ENCODE measurements at places on chromosomes 4 and X.

DNA sequence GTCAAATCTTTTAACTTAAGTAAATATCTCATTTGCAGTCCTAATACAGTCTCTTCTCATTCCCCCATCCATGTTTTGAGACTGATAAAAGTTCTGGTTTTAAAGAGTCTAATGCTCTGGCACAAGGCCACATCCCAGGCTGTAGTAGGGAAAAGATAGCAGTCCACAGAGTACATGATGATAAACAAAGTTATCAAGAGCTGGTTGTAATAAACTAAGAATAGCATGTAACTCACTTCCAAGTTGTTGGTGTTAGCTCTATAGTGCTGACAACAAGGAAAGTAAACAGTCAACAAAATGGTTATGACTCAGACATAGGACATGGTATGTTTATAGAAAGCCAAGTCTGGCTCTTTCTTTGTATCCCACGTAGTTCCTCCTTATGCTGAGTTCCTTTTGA lies 21.8 kb upstream of the AREG start:
- no peak for DNase-seq

DNA sequence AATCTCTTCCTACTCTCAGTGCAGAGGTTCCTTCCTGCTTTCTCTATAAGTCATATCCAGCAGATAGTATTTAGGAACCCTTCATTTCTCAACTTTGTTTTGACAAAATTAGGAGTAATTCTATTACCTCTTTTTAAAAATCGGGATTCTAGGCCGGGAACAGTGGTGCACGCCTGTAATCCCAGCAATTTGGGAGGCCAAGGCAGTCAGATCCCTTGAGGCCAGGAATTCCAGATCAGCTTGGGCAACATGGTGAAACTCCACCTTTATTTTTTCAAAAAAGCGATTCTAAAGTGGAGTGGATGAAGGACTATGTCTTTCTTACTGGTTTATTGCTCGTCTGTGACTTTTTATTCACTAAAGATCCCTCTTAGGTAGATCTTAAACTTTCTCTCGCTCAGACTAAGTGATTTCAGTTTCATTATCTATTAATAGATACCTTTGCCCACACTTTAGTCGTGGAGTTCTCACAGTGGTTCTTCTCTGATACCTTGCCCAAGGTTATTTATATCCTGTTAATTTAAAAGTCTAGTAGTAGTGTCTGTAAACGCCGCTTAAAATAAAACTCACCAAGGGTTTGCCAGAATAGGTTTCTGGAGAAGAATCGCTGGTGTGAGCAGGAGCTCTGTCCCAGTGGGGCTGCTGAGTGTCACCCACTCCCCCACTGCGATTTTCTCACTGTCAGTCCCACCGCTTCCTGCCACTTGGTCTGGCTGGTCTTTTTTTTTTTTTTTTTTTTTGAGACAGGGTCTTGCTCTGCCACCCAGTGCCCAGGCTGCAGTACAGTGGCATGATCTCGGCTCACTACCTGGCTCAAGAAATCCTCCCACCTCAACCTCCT lies 27.0 kb upstream of the TMEM131L start:
- no peak for DNase-seq

GRCh38 chrX:14865201-14865600 lies 7.7 kb downstream of the FANCB start:
- DNase-seq: no peak

DNA sequence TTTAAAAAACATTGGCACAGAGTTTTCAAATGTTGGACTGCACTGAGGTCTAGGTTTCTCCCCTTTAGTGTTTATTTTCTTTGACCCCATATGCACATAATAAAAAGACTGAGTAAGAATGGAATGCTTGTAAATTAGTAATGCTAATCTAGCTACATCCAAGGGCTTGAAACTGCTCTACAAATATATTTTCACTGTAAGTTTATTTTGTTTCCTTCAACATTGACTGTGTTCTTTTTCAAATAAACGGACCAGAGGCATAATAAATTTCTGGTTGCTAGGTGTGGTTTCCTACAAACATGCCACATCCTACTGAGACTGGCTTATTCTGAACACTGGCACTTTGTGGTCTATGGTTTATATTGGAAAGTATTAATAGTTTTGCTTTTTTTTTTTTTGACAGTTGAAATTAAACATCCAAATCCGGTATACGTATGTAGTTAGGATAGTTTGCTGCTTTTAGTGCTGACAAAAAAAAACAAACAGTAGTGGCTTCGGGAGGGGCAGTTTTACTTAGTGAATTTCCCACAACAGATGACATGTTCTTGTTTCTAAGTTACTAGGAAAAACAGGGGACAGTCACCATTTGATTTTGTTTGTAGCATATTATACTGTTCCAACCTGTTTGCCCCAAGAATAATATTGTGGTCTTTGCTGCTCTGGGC lies 13.2 kb downstream of the CA5B start:
- peak; percentile 9 for DNase-seq

DNA sequence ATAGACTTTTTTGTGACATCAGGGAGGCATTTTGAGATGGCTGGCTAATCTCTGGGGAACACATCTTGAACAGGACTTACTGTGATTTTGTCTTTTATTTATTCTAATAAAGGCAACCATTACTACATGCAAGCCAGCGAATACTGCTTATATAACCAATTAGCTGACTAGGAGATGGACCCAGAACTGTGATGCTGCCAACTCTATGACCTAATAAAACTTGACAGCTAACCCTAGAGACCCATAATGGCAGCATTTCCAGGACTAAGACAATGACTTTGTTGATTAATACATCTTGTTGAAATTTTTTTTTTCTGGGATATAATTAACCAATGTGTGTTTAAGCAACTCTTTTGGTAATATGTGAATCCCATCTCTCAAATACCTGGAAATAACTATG lies 584.6 kb downstream of the PRR32 start:
- no peak for DNase-seq

DNA sequence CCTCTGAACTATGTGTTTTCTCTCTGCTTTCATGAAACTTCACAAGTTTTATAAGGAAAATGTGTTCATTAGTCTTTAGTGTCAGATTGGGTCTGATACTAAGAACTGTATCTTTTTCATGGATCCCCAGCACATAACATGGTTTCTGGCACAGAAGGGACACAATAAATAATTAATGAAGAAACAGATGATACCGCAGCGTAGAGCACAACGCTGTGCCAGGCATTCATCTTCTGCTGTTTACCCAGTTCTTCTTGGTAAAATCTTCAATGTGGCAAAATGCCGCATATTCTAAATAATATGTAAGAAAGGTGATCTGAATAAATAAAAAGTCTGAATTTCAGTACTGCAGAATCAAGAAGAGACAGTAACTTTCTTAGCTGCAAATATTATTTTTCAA lies 12.3 kb downstream of the SCARB2 start:
- DNase-seq: no peak

DNA sequence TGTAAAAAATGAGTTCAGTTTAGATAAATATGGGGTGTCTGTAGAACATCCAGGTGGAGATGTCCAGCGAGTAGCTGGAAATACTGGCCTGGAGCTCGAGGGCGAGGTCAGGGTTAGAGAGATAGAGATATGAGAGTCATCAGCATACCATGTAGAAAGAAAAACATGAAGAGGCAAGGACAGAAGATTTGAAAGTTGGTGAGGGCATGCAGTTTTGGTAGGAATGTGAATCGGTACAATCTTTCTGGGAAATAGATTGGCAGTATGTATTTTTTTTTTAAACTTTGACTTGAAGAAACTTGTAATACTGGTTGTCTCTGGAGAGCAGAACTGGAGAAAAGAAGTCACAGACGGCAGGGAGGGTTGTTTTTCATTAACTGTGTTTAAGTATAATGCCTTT lies 2.4 kb upstream of the SNX12 start:
- no peak for DNase-seq

GRCh38 chr4:148376151-148376550 lies 66.1 kb downstream of the NR3C2 start:
- DNase-seq: peak; percentile 52

DNA sequence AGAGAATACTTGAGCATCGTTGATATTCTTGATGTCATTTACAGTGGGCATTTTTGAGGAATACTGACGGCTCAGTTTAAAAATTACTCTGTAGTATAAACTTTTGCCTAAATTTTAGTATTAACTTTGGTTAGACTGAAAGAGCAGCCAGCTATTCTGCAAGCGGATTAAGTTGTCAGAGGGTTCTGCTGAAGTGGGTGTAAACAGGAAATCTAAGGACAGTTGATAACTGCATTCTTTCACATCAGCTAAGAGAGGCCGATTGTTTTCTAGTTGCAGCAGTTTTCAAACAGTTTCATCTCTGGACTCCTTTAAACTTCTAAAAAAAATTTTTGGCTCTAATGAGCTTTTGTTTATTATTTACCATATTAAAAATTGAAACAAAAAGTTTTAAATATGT lies 149.6 kb downstream of the RAPGEF2 start:
- DNase-seq: no peak

GRCh38 chr4:137909529-137910309 lies 332.4 kb downstream of the SLC7A11 start:
- DNase-seq: no peak

GRCh38 chr4:181281451-181281850 lies 961.8 kb upstream of the TENM3 start:
- no peak for DNase-seq

DNA sequence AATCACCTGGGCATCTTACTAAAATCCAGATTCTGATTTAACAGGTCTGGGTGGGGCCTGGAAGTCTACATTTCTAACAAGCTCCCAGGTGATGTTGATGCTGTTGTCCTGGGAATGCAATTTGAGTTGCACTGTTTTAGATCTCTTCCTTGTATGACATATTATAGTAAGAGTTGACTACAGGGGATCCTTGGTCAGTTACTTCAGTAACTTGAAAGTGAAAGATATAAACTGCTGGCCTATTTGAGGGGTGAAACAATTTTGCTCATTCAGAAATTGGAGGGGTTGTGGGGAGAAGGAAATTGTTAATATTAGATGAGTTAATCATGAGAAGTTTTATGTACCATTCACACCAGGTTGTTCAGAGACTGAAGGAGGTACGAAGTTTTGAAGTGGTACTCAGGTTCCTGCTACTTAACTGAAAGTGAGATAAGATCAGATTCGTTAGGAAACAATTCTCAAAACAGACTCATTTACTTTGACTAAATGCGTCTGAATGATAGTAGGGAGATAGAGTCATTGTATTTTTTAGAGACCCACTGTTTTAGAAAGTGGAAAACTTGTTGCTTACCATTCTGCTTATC lies 12.5 kb downstream of the SH2D1A start:
- no peak for DNase-seq

GRCh38 chr4:55099816-55100215 lies 25.6 kb downstream of the KDR start:
- DNase-seq: no peak

- no peak for DNase-seq
Observed at GRCh38 chr4:152103181-152103901, 342.5 kb upstream of the GATB start.

- DNase-seq: no peak
Observed at GRCh38 chr4:164734484-164734883, 19.4 kb upstream of the SMIM31 start.

- DNase-seq: no peak
Observed at GRCh38 chr4:163228648-163229047, 62.0 kb upstream of the NAF1 start.

GRCh38 chrX:33447285-33447684 lies 235.9 kb upstream of the DMD start:
- DNase-seq: no peak

DNA sequence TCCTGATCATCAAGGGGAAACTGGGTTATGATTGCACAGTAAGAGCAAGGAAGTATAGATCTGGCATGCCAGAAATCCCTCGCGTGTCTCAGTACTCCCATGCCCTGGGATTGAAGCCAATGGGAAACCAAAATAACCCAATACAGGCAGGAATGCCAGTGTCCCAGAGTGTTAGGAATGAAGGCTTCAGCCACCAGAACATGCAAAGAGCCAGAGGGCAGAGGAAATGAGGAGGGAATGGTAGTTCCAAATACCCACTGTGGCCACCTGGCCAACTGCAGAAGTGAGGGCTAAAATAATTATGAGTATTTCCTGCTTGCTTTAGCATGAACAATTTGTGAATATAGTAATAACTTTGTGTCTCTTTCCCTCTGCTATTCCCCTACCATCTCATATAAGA lies 12.2 kb downstream of the MTNR1A start:
- DNase-seq: no peak

DNA sequence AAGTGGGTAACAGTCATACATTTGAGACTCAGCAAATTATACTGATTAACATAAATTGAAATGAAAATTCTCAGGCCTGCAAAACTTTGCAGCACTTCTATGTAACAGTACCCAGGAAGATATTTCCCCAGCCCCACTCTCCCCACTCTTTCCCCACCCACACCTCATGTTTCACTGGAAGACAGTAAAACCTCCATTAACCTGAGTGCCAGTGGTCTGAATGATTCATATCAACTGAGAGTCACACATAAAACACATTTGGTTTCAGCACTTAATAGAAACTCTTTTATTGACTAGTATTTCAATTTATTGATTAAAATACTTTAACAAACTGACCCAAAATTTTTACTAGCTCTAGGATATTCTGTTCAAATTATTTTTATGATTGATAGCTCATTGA lies 6.9 kb downstream of the CXCL6 start:
- no peak for DNase-seq

DNA sequence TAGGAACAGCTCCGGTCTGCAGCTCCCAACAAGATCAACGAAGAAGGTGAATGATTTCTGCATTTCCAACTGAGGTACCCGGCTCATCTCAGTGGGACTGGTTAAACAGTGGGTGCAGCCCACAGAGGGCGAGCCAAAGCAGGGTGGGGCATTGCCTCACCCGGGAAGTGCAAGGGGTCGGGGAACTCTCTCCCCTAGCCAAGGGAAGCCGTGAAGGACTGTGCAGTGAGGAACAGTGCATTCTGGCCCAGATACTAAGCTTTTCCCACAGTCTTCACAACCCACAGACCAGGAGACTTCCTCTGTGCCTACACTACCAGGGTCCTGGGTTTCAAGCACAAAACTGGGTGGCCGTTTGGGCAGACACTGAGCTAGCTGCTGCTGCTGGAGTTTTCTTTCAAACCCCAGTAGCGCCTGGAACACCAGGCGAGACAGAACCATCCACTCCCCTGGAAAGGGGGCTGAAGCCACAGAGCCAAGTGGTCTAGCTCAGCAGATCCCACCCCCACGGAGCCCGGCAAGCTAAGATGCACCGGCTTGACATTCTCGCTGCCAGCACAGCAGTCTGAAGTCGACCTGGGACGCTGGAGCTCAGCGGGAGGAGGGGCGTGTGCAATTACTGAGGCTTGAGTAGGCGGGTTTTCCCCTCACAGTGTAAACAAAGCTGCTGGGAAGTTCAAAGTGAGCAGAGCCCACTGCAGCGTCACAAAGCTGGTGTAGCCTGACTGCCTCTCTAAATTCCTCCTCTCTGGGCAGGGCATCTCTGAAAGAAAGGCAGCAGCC lies 84.6 kb downstream of the THOC2 start:
- DNase-seq: peak; percentile 0

DNA sequence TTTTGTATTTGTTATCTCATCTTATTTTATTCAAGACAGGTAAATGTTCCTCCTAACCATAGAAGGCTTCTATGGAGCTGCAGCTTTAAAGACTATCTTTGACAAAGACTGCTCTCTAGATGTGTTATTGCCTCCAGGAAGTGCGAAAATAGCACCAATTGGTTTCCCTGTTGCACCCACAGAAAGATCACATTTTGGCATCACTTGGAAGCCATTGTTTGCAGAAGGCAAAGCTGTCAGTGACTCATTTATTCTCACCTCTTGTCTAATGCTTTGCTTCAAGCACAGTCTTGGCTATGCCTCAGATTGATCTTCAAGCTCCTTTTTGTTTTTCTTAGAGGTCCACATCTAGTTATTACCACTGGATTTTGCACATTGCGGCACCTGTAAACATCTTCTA lies 150.3 kb downstream of the PCDH7 start:
- no peak for DNase-seq

GRCh38 chr4:108324450-108324849 lies 155.7 kb upstream of the LEF1 start:
- DNase-seq: no peak

GRCh38 chr4:98710831-98711230 lies 52.4 kb upstream of the TSPAN5 start:
- no peak for DNase-seq
